ENCODE measurements at places on chromosomes 5 and 9.

DNA sequence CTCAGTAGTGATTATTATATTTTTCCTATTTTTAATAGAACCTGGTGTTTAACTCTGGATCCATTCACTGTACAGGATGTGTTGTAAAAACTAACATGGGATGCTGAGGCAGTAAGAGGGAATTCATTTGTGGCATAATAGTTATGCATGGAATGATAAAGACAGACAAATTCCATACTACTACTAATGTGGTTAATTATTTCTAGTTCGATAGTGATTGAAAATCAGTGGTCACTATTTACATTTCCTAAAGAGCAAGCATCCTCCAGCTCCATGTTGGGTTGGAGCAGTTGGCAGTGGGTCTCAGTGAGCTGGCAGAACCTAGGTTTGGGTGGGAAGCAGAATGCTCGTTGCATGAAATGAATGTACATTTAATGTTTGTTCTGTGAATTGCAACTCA lies 122.6 kb downstream of the SAXO1 start:
- no peak for DNase-seq

GRCh38 chr5:94082405-94082804 lies 341.0 kb upstream of the POU5F2 start:
- no peak for DNase-seq

DNA sequence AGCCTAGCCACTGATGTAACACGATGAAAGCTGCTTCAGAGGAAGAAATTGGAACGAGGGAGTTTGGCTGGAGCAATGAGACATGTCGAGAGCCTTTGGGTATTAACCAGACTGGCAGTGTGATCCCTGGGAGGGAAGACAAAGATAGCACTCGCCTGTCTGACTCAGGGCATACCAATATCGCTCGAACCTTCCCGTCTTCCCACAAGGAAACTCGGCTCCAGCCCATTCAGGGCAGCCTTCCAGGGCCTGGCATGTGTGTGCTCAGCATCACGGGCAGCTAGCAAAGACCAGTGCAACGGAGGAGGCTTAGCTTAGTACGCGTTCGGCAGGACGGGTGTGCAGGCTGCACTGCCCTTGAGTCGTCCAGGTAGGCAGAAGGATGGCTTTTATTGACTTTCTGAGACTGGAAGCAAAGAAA lies 356.9 kb upstream of the WWC1 start:
- DNase-seq: no peak

DNA sequence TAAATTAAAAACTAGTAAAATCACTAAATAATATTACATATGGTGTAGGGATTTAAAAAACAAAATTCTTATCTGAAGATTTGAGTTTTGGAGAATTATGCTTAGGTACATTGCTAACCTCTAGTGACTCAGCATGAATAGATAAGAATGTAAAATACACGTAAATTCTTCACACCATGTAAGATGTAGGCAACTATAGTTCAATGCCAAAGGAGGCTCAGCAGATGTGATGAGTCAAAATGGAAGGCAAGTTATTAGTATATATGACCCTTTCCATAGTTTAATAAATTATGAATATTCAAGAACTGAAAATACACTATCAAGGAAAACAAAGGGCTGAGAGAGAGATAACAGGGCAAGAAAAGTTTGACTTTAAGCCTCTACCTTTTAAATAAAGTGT lies 79.0 kb downstream of the MRPS30 start:
- no peak for DNase-seq

- no peak for DNase-seq
These were observed 68.1 kb upstream of the GRAMD2B start for GRCh38 chr5:126354858-126355731.

DNA sequence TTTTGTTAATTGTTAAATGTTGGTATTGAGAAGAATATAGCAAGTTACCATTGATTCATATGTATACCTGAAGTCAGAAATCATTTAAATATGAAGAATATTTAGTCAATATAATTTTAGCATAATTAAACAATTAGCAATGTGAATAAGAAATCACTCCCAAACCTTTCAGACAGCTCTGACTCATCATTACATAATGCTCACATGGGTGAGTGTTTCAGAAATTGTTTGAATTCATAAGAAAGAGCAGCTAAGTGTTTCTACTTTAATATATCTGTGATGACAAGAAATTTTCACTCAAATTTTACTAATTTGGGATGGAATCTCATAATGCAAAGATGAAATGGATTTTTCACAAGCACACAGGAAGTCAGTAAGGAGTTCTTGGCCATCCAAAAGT lies 42.0 kb upstream of the CDC42SE2 start:
- no peak for DNase-seq

DNA sequence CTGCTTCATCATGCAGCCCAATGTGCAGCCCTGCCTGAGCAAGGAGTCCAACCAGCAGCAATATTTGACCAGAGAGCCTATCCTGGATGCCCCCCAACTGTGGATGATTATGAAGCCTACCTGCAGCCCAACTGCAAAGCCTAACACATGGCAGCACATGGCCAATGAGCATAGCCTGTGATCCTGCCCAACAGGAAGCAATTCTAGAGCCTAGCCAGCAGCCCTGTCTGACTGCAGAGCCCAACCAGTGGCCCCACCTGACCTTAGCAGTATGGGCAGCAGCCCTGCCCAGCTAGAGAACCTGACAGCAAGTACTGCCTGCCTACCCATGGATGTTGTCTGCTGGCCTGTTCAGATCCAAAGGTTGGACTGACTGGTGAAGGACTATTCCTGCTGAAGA lies 97.3 kb upstream of the SH3GL2 start:
- DNase-seq: no peak

GRCh38 chr5:145629047-145629446 lies 206.1 kb downstream of the PRELID2 start:
- DNase-seq: no peak

DNA sequence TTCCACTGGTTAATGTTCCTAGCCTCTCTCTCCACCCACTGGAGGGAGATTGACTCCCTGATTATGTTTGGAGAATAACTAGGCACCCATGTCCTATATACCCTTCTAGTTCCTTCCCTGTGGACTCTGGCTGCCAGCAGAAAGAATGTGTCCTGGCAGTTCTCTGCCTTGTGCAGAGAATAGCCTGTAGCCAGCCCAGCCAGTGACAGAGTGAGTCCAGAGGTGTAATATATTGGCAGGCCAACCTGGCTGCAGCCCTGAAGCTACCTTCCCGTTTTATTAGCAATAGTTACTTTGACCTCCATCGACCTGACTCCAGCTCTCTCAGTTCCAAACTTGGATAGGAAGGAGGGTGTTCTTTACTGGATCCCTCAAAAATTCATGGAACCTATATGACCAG lies 8.1 kb downstream of the SETD9 start:
- DNase-seq: no peak

DNA sequence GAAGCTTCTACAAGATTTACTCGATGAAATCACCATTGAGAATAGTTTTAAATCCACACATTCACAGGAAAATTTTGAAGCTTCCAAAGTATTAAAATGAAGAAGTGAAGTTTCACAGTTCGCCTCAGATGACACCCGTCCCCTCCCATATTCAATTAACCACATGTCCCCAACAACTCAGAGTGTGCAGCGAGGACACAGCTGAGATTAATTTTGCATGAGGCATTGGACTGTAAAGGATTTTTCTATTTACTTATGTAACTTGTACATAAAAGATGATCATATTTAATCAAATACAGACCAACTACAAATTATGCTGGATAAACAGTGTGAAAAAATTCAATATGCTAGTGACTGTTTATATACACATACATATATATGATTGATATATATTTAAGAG lies 84.7 kb upstream of the OLFM1 start:
- DNase-seq: no peak

DNA sequence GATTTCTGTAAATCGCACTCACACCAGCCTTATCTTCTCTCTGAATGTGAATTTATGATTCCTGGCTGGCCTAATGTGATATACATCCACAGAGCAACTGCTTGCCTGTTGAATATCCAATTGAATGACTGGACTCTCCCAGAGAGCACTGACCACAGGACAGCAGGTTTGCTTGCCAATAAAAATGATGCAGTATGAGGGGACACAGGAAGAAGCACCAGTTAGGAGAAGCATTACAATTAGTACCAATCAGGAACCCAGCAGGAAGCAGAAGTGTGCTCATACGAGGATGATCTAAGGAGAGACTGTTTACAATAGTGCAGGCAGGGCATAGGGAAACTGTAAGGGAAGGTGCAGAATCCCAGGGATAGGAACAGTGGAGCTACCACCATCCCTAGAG lies 127.2 kb upstream of the ZNF366 start:
- DNase-seq: no peak

DNA sequence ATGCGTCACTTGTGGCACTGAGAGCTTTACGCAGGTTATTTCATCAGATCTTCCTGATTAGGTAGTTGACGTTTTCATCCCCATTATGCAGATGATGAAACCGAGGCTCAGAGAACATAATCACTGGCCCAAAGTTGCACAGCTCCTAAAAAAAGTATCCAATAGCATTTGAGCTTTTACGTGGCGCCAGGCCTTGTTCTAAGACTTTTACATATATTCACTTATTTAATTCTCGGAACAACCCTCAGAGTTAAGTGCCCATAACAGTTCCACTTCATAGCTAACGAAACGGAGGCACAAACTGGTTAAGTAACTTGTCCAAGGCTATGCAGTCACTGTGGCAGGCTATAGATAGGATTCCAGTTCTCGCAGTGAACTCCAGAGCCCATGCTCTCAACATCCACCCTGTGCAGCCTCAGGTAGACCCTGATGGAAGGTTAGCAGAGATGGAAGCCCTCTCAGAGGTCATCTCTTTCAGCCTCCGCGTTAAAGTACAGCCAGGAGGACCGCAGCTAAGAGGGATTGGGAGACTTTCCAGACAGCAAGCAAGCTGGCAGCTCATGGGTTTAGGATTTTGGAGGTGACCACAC lies 39.3 kb downstream of the AMBP start:
- no peak for DNase-seq

DNA sequence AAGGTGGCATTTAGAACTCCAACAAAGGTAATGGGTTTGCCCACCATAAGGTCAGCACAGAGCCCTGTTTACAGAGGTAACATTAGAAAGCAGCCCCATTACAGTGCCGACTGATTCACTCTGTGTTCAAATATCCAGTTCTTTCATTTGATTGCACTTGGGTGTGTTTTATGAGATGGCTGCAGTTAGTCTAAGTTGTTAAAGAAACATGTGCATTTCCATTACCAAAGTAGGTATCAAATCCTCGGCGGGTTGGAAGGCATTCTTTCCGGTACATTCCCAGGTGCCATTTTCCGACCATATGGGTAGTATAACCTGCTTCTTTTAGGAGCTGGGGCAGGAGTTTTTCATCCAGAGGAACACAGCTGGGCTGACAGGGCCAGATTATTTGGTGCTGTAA lies 16.3 kb downstream of the ARSB start:
- DNase-seq: no peak

GRCh38 chr5:176161431-176161830 lies 76.8 kb upstream of the SIMC1 start:
- no peak for DNase-seq

DNA sequence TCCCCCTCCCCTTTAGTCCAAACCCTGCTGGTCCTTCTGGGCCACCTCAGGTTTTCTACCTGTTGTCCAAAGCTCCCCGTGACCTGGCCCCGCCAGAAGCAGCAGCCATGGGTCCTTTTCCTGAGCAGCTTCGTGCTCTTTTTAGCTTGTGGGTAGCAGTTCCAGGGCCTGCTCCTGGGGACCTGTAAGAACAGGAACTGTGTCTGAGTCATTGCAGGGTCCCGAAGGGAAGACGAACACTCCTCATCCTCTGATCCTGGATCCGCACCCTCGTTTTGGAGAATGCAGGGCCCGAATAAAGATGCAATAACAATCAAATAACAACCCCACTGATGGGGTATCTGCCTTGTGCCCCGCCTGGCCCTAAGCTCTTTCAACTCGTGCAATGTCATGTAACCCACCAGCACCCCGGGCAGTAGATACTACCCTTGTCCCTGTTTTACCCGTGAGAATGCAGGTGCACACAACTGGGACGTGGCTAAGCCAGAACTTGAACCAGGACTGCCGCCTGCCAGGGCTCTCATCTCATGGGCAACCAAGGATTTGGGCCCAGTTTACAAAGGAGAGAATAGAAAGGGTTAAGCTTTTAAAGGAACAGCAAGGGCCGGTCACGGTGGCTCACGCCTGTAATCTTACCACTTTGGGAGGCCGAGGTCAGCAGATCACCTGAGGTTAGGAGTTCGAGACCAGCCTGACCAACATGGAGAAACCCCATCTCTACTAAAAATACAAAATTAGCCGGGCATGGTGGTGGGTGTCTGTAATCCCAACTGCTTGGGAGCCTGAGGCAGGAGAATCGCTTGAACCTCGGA lies 33.2 kb downstream of the NEK6 start:
- DNase-seq: no peak

DNA sequence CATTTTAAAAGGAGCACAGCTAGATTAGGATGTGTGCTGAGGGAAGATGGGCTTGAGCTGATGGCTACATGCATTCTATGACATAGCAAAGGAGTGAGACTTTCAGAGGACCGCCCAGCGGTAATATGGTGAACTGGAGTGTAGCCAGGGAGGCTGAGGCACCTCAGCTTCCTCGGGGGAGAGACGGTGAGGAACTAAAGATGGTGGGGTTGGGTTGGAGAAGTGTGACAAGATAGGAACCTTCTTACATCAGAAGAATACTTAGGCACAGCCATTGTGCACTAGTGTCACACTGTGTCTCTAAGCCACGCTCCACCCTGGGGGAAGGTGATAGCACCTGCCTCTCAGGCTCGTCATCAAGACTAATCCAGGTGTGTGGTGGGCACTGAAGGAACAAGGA lies 118.0 kb upstream of the IRX2 start:
- DNase-seq: no peak

DNA sequence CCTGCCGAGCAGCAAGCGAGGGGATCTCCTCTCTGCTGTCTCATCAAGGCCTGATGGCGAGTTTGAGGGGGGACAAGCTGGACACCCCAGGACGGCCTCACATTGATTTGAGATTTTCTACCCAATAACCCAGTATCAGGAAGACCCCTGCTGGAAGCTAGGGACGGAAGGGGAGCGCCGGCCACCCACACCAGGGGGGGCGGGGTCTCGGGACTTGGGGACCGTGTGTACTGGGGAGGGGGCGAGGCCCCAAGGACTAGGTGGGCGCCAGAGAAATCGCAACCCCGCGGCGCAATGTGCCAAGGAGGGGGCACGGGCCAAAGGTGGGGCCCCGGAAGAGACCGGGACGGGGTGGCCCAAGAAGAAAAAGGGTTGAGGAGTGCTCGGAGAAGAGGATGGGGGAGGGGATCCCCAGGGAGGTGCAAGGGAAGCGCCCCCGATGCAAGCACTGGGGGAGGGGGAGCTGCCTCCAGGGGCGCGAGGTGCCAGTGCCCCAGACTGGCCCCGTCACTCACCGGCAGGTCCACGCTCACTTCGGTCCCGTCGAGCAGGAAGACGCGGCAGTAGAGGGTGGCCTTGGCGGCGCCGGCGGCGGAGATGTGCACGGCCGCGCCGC lies 1.1 kb downstream of the EPB41L4B start:
- DNase-seq: no peak

Measured in brain pericyte (primary cell).